ENCODE measurements at places on chromosomes 2 and 18. TPM values are rescaled to one million over a fixed set of nuclear protein-coding genes. Genes with fewer than 3 reads are reported as not detected.

The CYP1B1 gene
- 1.1 TPM for total RNA-seq

DNA sequence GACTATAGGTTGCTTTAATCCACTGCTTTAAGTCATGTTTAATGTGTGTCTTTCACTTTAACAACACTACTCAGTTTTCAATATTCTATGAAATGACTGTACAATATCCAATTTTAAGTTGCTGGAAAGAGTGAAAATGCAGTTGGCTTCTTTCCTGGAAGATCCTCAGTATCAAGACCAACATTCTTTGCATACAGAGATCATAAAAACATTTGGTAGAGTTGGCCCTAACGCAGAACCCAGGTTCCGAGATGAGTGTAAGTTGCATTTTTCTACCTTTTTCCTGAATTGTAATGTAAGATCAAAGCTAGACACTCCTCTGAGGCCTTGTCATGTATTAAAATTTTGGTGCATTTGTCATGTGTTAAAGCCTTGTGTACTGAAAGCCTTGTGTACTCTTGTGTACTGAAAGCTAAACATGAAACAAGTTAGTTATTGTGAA is 42.9 kb upstream of the TNFRSF11A start:
- peaks cover 11% of the 10 kb centered on the region for H3K36me3 ChIP-seq
- peaks cover 2% of the 10 kb centered on the region for H3K4me1 ChIP-seq
- no peaks in the 10 kb centered on the region for H3K27me3 ChIP-seq

DNA sequence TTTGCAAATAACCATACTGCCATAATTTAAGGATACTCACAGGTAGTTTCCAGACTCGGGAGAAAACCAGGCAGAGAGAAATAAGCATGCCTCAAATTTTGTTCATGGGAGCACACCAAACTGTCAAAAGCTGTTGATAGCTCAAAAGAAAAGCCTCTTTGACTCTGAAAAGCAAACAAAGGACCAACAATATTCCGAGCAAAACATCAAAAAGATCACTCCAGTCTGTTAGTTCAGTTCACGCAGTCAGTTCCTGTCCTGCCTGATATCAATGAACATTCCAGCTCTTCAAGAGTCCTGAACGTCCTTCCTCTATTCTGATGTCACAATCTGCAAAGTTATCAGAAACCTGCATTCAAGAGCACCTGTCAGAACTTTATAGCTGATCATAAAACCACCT is 78.7 kb downstream of the RRM2 start:
- H3K36me3 ChIP-seq = peaks cover 6% of the 10 kb centered on the region
- no peak for DNase-seq
- no peak overlapping the region for H3K4me3 ChIP-seq
- H3K27me3 ChIP-seq = peaks cover 7% of the 10 kb centered on the region

DNA sequence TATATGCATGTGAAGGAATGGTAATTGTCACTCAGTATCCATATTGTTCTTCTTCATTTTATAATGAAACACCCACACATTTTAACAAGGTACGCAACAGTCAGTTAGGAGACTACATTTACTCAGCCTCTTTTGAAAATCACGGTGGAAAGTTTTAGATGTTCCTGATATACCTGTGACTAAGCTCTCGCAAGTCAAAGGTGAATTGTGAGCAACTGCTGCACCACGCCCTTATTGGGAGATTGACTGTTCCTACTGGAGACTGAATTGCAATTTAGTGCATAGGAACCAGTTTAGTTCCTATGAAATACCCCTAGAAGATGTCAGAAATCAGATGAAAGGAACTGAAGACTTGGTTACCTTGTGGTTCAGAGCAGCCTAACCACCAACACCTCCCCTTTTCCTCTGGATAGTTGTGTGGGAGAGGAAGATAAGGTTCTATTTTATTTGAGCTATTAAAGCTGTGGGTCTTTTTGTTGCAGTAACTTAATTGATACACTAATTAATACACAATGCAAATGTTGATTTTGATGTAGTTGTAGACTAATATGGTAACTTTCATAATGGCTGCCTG is 1280.5 kb upstream of the CDH2 start:
- H3K4me1 ChIP-seq = no peaks in the 10 kb centered on the region
- DNase-seq = no peak
- no peaks in the 10 kb centered on the region for H3K36me3 ChIP-seq
- H3K4me3 ChIP-seq = no peak overlapping the region

DNA sequence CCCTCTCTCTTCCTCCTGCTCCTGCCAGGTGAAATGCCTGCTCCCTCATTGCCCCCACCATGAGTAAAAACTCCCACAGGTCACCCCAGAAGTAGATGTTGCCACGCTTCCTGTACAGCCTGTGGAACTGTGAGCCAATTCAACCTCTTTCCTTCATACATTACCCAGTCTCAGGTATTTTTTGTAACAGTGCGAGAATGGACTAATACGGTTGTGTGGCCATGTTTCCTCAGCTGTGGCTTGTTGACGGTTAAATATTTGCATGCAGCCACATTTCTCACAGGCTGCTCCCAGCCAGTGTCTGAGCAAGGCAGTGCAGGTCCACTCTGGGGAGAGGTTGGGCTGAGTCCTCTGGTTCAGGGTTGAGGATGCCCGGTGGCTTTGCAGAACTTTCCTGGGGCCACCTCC is 27.8 kb upstream of the COPS8 start:
- no peak overlapping the region for H3K27ac ChIP-seq
- peaks cover 32% of the 10 kb centered on the region for H3K27me3 ChIP-seq
- DNase-seq = no peak
- no peak overlapping the region for H3K4me3 ChIP-seq
- H3K4me1 ChIP-seq = peaks cover 7% of the 10 kb centered on the region

- DNase-seq = no peak
- H3K4me3 ChIP-seq = no peak overlapping the region
- H3K27me3 ChIP-seq = no peaks in the 10 kb centered on the region
- no peaks in the 10 kb centered on the region for H3K4me1 ChIP-seq
- peaks cover 4% of the 10 kb centered on the region for H3K36me3 ChIP-seq
- no peak overlapping the region for H3K27ac ChIP-seq
Observed at GRCh38 chr2:173130496-173131465, 55.1 kb downstream of the MAP3K20 start.

The CCDC74A gene
- 11.8 TPM for total RNA-seq

The SPC25 gene
- 15.8 TPM for total RNA-seq

DNA sequence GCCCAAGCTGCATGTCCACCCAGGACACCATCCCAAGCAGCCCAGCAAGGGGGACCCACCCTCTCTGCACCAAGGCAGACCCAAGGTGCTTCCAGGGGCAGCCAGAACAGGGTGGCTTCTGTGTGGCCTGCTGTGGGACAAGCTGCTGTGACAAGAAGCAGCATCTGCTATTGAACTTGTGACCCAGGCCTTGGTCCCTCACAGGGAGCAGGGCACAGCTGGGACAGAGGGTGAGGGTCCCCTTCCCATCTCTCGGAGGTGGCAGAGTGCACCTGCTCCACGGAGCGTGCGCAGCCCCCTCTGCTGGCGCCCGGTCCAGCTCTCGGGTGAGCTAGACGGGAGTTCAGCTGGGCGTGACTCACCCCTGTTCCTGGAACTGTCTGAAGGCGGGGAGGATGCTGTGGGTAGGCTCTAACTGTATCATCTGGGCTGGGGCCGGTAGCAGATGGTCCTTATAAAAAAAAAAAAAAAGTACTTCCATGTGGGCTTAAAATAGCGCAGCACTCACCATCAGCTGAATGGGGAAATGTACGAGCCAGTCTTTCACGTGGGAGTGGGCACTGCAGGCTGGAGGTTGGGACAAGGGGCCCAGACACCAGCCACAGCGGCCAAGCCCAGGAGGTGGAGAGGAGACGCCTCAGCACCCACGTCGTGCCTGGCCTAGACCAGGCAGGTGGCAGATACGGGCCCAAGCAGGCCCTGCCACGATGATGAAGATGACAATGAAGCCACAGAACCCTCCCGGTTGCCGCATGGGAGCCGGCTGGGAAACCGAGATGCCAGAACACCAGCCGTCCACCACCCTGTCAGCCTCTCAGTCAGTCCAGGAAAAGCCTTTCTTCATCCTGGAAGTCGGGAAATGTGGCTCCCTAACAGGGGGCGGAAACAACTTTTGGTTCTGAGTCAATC is 136.8 kb upstream of the ID2 start:
- H3K4me1 ChIP-seq = peaks cover 10% of the 10 kb centered on the region
- H3K36me3 ChIP-seq = no peaks in the 10 kb centered on the region
- no peak overlapping the region for H3K27ac ChIP-seq
- peaks cover 16% of the 10 kb centered on the region for H3K27me3 ChIP-seq
- no peak for DNase-seq
- no peak overlapping the region for H3K4me3 ChIP-seq

GRCh38 chr18:45688113-45688512 is 35.9 kb upstream of the SLC14A1 start:
- no peak overlapping the region for H3K27ac ChIP-seq
- H3K36me3 ChIP-seq = no peaks in the 10 kb centered on the region
- peaks cover 12% of the 10 kb centered on the region for H3K27me3 ChIP-seq
- H3K4me3 ChIP-seq = no peak overlapping the region

DNA sequence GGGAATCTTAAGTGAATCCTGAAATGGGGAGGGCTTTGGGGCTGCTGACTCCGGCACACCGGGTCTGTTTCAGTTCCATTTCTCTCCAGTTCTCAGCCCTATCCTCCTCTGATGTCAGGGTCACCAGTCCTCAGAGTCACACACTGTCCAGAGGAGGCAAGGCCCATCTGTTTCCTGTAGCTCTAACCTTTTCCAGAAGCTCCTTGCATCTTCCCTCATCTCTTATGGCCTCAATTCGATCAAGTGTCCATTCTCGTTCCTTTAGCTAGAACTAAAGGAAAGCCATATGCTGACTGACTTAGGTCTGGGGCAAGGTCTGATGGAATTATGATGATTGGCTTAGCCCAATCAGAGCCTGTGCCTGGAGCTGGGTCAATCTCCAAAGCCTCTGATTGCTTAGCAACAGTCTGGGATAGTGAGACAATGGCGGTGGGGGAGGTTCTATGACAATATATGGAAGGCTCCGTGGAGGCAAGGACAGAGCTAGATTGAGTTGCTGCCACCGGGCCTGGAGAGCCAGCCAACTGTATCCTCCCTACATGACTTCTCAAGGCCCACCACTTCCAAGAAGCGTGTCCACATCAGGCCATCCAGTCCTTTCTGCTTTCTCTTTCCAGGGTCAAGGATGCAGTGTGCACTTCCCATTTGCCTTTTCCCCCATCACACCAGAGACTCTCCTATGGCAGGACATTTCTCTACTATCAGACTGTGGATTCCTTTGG is 5.2 kb downstream of the ANKRD53 start:
- no peaks in the 10 kb centered on the region for H3K4me1 ChIP-seq
- no peak for DNase-seq
- H3K36me3 ChIP-seq = peaks cover 11% of the 10 kb centered on the region
- H3K27me3 ChIP-seq = no peaks in the 10 kb centered on the region

All from progenitor cell of endocrine pancreas (in vitro differentiated cells).